ENCODE measurements at places on chromosomes 7 and 10.
A peak's percentile ranks its signal among the peaks of the same experiment; 100 is the strongest.

- no peak for DNase-seq
These were observed 75.2 kb downstream of the DIP2C start for GRCh38 chr10:614139-614711.

DNA sequence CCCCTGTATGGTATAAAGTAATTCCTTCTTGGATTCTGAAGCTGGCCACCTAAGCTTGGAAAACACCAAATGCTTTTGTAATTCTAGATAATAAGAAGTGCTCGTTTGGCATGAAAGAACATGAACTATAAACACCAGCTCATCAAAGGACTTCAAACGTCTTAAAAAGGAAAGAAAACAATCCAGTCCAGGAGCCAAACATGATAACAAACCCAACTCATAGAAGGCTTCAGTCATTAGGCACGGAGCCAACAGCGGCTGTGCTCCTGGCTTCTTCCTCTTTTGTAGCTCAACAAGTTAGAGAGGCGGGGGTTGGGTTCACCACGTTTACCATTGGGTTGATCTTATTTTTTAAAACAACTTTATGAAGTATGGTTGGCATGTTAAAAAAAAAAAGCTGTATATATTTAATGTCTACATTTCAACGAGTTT lies 56.4 kb upstream of the ECHDC3 start:
- peak; percentile 64 for DNase-seq

DNA sequence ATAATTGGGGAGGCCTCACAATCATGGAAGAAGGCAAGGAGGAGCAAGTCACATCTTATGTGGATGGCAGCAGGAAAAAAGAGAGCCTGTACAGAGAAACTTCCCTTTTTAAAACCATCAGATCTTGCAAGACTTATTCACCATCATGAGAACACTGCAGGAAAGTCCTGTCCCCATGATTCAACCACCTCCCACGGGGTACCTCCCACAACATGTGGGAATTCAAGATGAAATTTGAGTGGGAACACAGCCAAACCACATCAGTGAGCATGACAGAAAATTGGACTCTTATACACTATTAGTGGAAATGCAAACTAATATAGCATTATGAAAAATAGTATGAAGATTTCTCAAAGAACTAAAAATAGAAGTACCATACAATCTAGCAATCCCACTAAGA lies 271.2 kb downstream of the MAGI2 start:
- DNase-seq, result no peak

DNA sequence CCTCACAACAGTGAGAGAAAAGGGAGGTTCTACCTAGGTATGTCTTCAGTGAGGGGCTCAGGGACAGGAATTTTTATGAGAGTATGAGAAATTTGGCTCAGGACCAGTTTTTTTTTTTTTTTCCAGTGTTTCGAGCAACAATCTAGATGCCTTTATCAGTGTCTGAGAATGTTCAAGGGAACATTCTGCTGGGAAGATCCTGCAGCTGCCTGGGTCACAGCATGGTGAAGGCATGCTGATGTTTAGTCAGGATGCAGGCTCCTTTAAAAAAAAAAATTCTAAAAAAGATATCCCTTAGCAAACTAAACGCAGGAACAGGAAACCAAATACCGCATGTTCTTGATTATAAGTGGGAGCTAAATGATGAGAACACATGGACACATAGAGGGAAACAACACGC lies 31.0 kb downstream of the SBDS start:
- no peak for DNase-seq

DNA sequence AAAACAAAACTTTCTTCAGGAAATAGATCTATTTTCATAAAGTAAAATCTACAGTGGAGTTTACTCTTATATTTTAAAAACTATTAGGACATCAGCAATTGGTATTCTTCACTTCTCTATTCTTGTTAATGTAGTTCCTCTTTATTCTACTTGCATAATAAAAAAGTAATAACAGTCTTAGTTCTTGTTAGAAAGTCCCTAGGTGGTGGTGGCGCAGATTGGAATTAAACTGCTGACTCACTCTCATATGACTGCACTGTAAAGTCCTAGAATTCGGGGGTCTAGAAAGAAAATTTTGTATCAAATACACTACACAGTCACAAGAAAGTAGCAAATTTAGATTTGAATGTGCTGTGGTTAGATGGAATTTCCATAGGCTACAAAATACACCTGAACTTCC lies 44.6 kb upstream of the TES start:
- DNase-seq, result no peak

DNA sequence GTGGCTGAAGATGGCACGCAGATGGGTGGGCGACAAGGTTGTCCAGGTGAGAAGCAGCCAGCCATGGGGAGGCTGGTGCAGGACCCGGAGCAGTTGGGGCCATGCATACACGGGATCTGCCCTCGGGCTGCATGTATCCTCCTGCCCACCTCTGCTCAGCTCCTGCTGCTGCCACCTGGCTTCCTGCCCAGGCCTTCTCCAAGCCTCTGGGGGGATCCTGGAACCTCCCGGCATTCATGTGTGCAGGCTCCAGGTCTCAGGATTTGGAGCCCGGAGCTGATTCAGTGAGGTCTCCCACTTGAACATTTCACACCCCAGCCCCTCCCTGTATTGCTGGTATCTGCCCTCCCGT lies 27.0 kb downstream of the PDGFA start:
- DNase-seq, result no peak

DNA sequence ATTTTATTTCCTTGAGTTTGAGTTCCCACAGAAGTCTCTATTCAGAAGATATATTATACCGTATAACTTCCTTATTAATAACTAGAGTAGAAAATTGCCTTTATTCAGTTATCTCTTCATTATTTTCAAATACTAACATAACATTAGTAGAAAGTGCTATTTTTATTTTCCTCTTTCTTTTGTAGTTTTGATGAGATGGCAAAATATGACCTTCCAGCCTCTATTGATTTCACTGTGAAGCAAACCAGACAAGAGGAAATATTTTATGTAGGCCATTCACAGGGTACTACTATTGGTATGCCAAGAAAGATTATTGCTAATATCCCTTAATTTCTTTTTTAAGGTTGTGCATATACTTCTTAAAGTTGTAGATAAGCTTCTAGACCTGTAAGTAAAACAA lies 7.9 kb downstream of the LIPJ start:
- no peak for DNase-seq

- peak; percentile 67 for DNase-seq
These were observed 50.1 kb upstream of the ADRB1 start for GRCh38 chr10:113993489-113993991.

GRCh38 chr10:125190414-125190813 lies 30.1 kb upstream of the CTBP2 start:
- DNase-seq, result no peak

- no peak for DNase-seq
These were observed 91.1 kb upstream of the PRSS58 start for GRCh38 chr7:142348921-142349405.

GRCh38 chr10:92291921-92292845 lies 1.2 kb downstream of the MARCHF5 start:
- DNase-seq, result peak; percentile 60

DNA sequence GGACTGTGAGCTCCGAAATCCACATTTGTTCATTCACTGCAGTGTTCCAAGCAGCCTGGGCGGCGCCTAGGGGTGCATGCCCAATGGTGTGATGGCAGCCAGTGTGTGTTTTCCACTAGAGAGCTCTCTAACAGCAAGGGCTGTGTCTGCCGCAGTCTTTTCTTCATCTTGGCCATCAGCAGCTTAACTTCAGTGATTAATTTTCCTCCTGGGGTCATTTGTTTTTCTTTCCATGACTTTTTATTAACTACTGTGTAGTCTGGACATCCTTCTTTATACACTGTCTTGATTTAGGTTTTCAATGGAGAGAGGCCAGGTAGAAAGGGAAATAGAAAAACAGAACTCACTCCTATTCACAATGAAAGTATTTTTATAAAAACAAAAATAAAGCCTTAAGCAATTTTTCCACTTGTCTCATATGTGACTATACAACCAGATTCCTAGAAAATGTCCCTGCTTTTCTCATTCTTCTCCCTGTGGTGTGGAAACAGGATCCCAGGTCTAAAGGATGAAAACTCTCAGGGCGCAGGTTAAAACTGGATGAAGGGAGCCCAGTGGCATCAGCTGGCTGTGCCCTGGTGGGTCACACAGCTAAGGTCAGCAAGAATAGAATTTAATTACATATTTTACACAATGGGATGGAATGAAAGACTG lies 176.8 kb downstream of the PKD1L1 start:
- peak; percentile 85 for DNase-seq

- no peak for DNase-seq
These were observed 75.3 kb upstream of the TAS2R16 start for GRCh38 chr7:123070702-123071286.

GRCh38 chr7:94212160-94212559 lies 182.5 kb upstream of the COL1A2 start:
- DNase-seq, result no peak

GRCh38 chr7:665736-666453 lies 60.6 kb upstream of the DNAAF5 start:
- peak; percentile 44 for DNase-seq

GRCh38 chr10:118405928-118406327 lies 63.8 kb upstream of the FAM204A start:
- DNase-seq, result no peak

- DNase-seq, result no peak
These were observed 551.8 kb downstream of the SORCS3 start for GRCh38 chr10:105192861-105193260.

DNA sequence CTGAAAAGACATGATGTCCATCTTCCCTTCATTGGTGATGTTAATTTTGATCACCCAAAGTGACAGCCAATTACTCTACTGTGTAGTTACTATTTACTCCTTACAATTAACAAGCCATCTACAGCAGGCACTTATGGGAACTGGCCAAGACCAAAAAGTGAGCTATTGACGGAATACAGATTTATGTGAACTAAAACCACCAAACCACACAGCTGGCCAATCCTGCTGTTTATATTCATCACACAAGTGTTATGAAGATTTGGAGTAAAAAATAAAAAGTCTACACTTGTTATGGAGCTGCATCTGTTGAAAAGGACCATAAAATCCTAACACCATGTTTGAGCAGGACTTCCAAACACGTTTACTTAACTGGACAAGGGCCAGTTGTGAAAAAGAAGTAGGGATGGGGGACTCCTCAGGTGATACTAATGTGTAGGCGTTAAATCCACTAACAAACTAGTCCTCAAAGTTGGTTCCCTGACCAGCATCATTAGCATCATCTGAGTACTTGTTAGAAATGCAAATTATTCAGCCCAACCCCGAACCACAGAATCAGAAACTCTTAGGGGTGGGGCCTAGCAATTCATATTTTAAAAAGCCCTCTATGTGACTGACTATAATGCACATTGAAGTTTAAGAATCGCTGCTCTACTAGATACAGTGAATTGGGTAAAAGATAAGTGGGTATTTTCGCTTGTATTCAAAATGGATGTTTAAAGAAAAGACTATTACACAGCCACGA lies 11.6 kb downstream of the MCMBP start:
- DNase-seq, result no peak

DNA sequence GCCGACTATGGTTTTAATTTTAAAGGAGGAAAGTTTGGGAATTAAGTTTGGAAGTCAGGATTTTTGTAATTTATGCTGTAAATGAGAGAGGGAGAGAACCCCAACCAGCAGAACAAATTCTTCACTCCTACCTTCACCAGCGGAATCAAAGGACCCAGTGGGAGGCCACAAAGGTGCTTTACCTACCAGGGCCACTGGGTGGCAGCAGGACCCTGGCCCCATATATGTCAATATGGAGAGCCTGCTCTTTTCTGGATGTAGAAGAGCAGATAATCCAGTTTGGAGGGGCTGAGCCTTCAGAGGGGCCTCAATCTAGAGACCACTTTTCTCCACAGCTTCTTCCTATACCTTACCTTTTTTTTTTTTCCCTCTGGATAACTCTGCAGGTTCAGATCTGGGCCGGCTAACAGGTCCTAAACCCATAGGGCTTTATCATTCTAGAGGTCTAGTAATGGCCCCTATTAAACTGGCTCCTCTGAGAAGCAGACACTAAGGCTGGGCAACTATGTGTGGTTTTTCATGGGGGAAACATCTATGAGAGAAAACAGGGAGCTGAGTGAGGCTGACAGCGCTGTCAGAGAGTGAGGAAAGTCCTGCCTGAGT lies 8.5 kb upstream of the SCD start:
- DNase-seq, result peak; percentile 78

DNA sequence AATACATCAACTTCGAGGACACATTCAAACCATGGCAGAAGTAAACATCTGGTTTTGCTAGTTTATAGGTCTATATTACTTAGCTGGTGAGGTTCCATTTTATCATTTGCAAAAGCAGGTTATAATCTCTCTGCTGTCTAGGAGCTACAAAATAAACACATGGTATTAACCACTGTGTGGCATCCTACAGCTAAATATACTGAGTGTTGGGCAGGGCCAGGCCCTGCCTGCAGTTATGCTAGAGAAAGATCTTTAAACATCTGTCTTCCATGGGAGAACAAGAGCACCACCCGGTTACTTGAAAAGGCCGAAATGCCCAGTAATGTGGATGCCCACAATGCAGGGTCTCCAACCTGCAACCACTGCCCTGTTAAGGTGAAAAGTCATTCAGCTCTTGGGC lies 20.6 kb upstream of the FKBP9 start:
- DNase-seq, result no peak

GRCh38 chr10:111473361-111473760 lies 396.5 kb downstream of the ADRA2A start:
- DNase-seq, result no peak

GRCh38 chr7:25482631-25483030 lies 254.3 kb upstream of the NPVF start:
- DNase-seq, result no peak

GRCh38 chr7:2307690-2308107 lies 6.5 kb downstream of the SNX8 start:
- no peak for DNase-seq

GRCh38 chr10:6161921-6162320 lies 40.8 kb upstream of the PFKFB3 start:
- DNase-seq, result no peak

GRCh38 chr7:1049006-1049741 lies 4.8 kb downstream of the GPR146 start:
- DNase-seq, result no peak

- no peak for DNase-seq
These were observed 204.6 kb downstream of the HDAC9 start for GRCh38 chr7:18700147-18700546.

DNA sequence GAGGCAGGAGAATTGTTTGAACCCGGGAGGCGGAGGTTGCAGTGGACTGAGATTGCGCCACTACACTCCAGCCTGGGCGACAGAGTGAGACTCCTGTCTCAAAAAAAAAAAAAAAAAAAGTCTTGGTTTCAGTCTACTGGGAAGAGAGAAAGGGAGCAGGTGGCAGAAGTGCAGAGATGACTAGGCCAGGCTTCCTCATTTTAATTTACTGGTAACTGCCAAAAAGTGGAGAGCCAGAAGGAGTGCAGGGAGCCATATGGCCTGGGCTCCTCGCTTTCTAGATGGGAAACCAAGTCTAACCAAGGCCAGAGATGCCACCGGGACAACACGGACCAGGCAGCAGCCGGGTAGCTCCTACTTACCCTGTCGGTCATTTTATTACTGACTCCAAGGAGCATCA lies 12.2 kb downstream of the SEPHS1 start:
- DNase-seq, result no peak

DNA sequence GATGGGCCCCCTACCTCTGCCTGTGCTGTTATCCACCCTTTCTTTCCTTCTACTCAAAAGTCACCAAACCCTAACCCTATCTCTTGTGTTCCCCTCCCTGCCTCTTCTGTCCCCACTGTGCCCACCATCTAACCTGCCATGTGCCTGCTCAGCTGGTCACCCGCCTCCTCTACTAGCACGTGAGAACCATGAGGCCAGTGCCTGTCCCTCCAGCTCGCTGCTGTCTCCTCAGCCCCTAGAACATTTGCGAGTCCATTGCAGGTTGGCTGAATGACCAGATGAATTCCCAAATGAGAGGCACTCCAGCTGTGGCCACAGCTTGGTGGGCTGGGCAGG lies 129.0 kb downstream of the ARHGAP22 start:
- DNase-seq, result no peak

GRCh38 chr10:23418051-23418681 lies 20.7 kb upstream of the OTUD1 start:
- DNase-seq, result no peak
